ENCODE measurements at places on chromosomes 6 and 20.

DNA sequence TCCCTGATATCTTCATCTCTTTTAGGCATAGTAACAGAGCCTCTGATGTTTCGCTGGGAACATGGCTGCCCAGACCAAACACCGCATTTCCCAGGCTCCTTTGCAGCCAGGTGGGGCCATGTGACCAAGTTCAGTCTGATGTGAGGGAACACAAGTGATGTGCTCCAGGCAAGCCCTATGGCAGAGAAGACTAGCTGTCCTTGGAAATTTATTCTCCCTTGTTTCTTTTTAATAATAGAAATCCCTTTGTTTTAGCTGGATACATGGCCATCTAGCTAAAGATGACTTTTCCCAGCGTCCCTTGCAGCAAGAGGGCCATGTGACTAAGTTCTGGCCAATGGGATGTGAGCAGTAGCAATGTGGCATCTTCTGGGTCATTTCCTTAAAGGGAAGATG, 30.8 kb downstream of the SLC2A10 start:
- DNase-seq = no peak

- no peak for DNase-seq
These were observed 163.0 kb downstream of the EYA4 start for GRCh38 chr6:133404151-133404550.

- DNase-seq = no peak
These were observed 20.1 kb upstream of the SLC22A1 start for GRCh38 chr6:160101277-160102205.

GRCh38 chr20:47730744-47731143, 54.5 kb downstream of the SULF2 start:
- DNase-seq = no peak

- DNase-seq = no peak
These were observed 97.1 kb upstream of the PTPN1 start for GRCh38 chr20:50413088-50413500.

- DNase-seq = peak; percentile 37
These were observed 508.1 kb upstream of the MAP3K7 start for GRCh38 chr6:91094806-91095475.

DNA sequence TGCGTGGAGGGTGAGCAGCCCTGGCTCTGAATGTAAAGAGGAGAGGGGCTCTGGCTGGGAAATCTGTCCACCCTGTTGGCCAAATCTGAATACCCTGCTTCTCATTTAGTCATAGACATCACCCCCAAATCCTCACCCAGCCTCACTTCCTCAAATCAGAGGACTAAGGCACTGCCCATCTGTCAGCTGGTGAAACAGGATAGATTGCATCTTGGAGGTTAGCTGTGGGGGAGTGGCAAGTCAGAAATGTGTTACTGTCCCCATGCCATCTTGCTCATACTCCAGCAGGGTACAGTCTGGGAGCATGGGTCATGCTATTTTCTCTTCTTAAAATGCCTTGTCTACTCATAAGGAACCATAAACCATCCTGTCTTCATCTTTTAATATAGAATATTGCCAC, 9.5 kb upstream of the DTNBP1 start:
- no peak for DNase-seq

Measured in ACHN (cell line).